Brain (organoid and tissue), 16 donors: ENCODE measurements at places on chromosomes 4 and X. TPM values are rescaled to one million over a fixed set of nuclear protein-coding genes. Genes with fewer than 3 reads are reported as not detected.

MAEA gene
- 70.7 TPM for polyA plus RNA-seq

C4orf50 gene
- 1.0 TPM for polyA plus RNA-seq

MMRN1 gene
- 2.7 TPM for polyA plus RNA-seq

CORIN gene
- not detected for polyA plus RNA-seq

JAKMIP1 gene
- 42.6 TPM for polyA plus RNA-seq

NPNT gene
- polyA plus RNA-seq, result 5.9 TPM

SCRG1 gene
- polyA plus RNA-seq, result 9.3 TPM

ERVMER34-1 gene
- 0.10 TPM for polyA plus RNA-seq

NOX1 gene
- not detected for polyA plus RNA-seq

PSAPL1 gene
- polyA plus RNA-seq, result not detected

CFAP299 gene
- not detected for polyA plus RNA-seq
